ENCODE measurements at places on chromosomes 2 and 18.

DNA sequence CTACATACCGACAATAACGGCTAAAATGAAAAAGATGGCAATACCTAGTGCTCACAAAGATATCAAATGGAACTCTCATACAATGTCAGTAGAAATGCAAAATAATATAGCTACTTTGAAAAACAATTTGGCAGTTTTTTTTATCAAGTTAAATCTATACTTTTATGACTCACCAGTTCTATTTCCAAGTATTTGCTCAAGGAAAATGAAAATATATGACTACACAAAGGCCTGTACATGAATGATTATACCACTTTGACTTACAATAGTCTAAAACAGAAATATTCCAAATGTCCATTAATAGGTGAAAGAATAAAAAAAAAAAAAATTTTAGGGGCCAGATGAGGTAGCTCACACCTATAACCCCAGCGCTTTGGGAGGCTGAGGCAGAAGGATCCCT is 219.8 kb downstream of the ZRANB3 start:
- no peak for DNase-seq

GRCh38 chr2:38514603-38515154 is 88.0 kb downstream of the HNRNPLL start:
- no peak for DNase-seq

DNA sequence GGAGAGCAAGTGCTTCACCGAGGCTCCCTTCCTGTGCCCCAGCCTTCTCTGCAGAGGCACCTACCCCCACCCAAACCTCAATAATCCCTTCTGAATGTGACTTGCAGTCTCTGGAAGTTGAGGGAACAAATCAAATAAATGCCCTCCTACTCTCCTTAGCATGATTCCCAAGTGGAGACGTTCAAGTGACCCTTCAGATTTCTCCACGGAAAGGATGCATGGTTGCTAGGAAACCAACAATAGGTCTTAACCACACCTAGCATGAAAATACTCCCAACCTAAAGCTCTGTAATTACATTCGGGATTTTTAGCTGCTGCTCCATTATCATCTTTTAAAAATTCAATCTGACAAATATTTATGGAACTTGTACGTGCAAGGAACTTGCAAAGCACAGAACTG is 50.2 kb upstream of the CABLES1 start:
- no peak for DNase-seq

DNA sequence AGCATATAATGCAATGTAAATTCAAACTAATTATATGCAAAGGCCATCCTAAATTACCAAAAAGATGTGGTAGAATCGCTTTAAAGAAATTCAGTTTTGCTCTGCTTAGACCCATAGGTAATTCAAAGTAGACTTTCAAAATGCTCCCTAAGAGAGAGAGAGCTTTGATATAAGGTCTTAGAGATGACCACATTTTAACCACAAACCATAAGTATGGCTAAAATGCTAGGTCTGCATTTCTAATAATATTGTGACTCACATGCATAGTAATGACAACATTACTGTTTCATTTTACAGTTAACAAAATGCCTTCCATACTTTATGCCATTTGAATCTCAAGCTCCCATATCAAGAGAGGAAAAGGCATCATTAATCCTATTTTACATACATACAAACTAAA is 144.5 kb downstream of the RAD51AP2 start:
- no peak for DNase-seq

DNA sequence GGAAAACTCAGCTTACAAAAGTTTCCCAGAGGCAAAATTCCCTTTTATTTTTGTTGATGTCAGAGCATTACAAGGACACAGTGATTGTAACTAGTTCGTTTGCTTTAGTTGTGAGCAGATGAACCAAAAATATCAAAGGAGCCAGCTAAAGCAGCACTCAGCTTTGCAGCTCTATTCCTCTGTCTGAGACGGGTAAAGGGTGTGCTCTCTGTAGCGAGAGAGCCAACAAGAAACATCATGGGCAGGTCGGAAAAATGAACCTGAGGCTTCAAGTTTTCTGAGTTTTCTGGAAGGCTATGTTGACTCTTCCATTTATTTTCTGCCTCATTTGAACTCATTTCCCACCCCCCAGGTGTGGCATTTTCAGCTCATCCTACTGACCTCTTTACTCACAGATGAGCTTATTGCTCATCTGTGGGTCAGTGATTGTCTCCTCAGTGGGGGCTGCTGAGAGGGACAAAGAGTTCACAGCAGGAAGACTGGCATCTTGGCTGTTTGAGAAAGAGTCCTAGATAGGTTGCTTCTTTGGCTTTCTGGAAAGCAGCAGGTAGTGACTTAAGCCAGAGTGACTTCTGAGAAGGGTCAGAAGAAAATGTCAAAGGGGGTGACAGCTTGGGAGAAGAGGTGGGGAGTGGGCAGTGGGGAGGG is 66.6 kb upstream of the EPC2 start:
- DNase-seq: no peak

- DNase-seq: no peak
Observed at GRCh38 chr2:171410101-171410500, 23.7 kb downstream of the METTL8 start.

DNA sequence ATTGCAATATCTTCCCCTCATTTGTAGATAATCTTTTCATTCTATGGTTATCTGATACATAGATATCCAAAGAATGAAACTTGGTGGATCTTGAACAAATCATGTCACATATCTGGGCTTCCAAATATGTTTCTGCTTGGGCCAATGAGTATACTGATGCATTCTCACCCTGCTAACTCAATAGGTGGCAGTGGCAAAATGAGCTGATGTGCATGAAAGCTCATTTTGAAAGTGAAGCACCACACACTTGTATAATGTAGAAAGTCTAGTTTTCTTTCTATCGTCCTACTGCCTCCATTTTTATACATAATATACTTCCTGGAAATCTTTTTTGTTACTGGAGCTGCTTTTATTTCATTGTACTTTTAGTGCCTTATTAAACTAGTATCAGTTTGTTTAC is 208.2 kb downstream of the PRKCE start:
- no peak for DNase-seq

- no peak for DNase-seq
Observed at GRCh38 chr2:132640116-132640515, 29.9 kb downstream of the LYPD1 start.

DNA sequence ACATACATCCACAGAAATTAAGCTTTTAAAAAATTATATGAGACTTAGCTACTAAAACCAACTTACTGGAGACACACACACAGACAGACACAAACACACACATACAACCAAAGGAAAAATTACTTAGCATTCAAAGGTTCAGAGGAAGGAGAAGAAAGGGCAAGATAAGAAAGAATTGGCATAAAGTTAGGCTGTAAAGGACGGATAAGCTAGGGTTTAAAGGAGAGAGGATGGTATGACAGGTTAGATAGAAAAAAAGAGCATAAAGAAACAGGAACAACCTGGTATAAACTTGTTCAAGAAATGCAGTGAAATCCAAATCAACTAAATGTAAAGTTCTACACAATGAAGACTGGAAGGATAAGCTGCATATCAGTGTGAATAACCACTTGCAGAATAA is 73.4 kb downstream of the SLC66A3 start:
- no peak for DNase-seq

GRCh38 chr2:235494716-235495372 is 1.0 kb downstream of the AGAP1 start:
- no peak for DNase-seq

DNA sequence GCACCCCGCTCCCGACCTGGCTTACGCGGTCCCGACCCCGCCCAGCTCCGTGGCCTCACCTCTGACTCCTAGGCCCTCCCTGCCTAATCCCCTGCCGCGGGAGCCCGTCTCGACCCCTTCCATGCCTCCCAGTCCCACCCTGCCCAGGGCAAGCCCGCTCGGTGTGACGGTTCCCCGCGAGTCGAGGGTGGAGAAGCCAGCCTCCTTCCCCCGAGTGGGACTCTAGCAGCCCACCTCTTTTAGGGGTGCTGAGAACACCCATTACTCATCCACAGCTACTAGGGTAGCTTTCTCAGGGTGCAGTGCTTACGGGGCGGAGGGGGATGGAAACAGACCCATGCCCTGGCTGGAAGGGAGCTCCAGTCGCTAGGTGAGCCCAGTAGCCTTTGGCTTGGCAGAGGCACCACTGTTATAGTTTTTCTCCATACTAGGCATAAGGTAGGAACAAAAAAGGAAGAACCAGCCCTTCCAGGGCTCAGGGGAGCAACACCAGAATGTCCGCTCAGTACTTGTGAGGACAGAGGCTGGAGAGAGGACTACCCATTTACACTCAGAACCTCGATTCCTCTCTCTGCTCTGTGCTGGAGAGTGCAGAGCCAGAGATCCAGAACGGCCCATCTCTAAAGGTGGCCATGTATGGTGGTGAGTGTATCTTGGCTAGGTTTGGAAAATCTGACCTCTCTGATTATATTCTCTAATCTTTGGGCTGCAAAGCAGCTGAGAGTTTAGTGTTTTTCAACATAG is 606 bp downstream of the AGBL5 start:
- no peak for DNase-seq

DNA sequence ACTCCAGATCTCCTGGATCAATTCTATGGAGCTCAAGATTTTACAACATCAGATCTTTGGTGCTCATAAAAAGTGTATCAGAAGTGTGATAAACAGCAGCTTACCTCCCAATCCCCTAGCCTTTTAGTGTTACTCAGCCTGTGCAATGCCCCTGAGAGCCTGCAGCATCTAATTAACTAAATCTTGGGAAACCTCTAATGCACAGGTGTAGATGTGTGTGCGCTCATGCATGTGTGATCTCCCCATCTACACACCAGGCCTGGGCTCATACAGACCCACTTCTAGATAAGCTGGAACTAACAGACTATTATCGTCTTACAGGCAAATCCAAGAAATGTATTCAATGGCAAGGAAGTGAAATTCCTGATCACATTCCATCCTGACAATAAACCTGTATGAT is 7.5 kb downstream of the SUCLG1 start:
- DNase-seq: no peak

DNA sequence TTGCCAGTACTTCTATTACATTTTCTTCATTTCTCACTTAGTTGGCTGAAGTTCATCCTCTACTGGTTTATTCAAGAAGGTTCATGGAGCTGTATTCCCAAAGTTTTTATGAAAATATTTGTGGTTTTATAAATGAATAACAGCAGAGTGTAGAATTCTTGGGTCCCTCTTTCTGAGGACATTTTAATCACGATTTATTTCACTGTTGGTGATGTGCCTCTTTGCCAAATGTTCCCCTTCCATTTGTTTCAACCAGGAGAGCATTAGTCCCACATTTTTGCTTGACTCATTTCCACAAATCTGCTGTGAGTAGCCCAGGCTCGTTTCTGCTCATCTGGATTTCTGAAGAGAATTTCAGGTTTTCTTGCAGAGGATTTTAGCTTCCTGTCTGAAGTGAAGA is 20.8 kb downstream of the COPS7B start:
- no peak for DNase-seq

GRCh38 chr2:28334527-28334894 is 58.1 kb upstream of the FOSL2 start:
- DNase-seq: no peak

GRCh38 chr2:109703077-109703476 is 88.9 kb downstream of the SOWAHC start:
- no peak for DNase-seq

DNA sequence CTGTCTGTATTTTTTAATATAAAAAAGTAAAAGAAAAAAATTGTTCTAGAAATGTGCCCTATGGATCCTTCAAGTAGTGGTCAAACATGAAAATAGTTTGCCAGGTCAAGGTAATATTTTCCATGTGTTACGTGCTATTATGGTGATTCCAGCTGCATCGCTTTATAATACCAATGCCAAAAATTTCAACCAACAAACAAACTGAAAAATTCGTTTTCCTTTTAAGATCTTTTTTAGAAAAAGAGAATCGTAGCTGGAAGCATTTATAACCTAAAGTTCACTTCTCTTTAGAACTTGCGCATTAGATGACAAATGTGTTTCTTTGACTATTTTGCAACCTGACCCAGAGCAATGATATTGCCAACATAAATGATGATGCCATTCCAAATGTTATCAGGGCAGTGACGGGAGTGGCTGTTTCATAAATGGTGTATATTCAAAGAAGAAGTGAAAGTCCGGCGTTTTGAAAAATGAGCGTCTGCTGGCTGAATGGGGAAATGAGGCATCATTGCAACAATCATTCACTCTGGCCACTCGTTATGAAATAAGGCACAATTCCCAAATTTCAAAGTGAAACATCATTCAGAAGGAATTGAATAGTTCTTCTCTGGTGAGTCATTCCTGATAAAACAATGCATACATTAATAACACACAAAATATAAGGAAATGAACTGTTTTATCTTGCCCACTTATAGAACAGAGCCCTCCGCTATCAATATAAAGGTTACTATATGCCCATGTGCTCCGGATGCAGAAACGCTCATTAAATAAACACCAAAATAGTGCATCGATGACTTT is 297.4 kb downstream of the TGIF1 start:
- peak; percentile 63 for DNase-seq

DNA sequence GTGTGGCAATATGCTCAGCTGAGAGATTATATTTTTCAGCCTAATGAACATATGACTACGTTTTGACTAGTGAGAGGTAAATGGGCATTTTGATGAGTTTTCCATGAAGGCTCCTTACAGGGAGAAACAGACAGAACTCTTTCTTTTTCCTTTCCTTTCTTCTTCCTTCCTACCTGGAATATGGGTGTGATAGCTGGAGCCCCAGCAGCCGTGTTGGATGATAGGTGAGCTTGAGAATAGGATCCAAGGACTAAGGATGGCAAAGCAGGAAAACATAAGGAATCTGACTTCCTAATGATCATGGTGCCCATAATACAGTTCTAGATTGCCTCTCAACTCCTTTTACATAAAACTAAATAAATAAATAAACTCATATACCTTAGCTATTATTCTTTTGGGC is 124.0 kb downstream of the MAIP1 start:
- no peak for DNase-seq

DNA sequence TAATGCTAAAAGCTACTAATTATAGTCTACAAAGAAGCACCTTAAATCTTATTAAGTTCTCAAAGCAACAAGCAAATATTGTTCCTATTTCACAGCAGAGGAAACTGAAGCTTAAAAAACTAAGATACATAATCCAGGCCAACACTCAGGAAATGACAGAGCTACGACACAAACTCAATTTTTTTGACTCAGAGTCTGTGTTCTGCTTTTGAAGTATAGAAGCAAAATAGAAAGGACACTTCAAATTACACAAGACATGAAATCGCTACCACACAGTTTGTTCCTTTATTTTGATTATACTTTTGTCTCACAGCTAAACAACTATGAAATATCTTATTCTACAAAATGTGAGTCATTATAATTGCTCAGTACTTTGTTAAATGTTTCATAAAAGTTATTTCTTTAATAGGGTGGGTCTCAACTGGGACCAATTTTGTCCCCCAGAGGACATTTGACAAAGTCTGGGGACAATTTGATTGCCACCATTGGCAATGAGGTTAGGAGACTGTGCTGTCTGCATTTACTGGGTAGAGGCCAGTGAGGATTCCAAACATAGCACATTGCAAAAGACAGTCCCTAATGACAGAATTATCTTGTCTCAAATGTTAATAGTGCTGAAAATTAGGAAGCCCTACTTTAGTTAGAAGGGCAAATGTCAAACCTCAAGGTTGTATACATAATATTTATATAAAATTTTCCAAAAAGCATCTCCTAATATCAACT is 101.5 kb upstream of the GRB14 start:
- DNase-seq: no peak

Measured in CD4-positive, alpha-beta T cell treated with Interleukin-4 for 1 hour (primary cell).